GDM1 (cell line): ENCODE measurements at places on chromosomes 6 and 20.
A peak's percentile ranks its signal among the peaks of the same experiment; 100 is the strongest.

DNA sequence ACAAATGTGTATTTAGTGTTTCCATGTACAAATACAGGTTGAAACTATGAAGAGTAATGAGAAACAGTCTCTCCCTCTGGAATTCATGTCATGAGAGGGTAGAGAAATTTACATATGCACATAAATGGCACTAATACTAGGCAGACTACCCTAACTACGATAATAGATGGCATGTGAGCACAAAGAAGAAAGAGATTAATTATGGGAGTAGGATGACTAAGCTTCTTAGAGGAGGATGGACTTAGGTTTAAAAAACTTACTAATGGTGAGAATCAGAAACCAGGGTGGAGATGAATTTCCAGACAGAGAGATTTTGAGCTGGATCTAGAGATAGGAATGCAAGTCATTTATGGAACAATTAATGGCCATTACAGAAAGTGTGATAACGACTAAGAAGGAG is 225.3 kb upstream of the HTR1E start:
- DNase-seq, result no peak

DNA sequence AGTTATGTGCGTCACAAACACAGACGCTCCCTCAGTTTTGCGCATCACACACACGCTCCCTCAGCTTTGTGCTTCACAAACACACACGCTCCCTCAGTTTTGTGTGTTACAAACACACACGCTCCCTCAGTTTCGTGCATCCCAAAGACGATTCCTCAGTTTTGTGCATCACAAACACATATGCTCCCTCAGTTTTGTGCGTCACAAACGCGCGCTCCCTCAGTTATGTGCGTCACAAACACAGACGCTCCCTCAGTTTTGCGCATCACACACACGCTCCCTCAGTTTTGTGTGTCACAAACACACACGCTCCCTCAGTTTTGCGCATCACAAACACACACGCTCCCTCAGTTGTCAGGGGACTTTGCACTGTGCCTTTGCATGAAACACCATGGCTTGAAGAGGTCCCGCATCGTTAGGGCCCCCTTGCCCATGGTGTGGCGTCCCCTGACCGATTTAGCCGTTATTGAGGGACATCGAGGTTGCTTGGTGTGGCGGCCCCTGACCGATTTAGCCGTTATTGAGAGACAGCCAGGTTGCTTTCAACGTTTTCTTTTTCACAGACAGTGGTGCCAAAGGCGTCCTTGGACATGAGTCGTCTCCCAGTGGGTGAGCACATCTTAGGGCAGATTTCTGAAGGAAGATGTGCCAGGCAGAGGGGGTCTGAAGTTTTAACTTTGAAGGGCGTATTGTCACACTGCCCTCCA is 28.1 kb upstream of the MYT1 start:
- DNase-seq, result no peak

- DNase-seq, result no peak
Observed at GRCh38 chr20:63377256-63377941, 16.2 kb upstream of the CHRNA4 start.

DNA sequence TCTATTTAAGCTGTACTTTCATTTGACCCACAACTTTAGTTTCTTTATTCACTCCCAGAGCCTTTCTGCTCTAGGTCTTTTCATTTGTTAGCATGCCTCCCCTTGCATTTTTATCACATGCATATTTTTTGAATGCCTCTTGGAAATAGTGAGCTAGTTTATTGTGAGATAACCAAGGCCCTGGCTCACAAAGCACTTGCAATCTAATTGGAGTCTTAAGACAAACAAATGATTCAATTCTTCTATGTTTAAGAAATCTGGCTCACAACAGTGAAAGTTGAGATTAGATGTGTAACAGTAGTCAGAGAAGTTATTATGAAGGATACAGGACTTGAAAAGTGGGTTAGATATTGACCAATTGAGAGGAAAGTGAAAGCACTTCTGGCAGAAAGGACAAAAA is 173.4 kb downstream of the MOXD1 start:
- no peak for DNase-seq

- DNase-seq, result peak; percentile 31
Observed at GRCh38 chr20:35616465-35617396, 1.1 kb downstream of the SPAG4 start.

GRCh38 chr6:119322715-119323350 is 26.7 kb downstream of the MAN1A1 start:
- no peak for DNase-seq

DNA sequence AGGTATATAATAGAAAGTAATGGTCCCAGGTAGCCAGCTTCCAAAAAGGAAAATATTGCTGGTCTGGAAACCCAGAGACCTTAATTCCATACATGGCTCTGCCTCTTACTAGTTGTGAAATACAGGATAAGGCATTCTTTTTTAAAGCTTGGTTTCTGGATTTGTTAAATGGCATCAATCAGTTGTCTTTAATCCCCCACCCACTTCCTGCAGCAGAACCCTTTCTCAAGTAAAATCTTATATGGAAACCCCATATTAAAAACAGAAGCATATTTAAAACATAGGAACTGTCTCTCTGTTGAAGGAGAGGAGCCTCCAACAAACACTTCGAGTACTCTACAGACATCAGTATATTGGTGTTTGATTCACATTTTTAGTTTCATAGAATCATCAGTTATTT is 6.2 kb upstream of the LCA5 start:
- no peak for DNase-seq

DNA sequence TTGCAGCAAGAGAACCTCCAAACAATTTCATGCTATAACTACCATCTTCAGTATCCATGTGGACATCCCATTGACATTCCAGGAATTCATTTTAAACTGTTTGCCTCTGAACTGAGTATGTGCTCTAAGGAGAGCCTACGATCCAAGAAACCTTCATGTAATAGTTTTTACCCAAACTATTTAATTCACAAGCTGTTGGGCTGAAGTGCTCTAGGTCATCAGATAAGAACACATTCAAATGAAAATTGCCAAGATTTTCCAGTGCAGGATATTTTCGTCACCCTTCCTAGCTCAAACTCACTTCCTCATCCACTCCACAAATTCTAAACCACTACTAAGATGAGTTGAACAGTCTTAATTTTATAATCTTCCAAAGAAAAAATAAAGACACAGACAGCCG is 12.8 kb downstream of the RSPO3 start:
- DNase-seq, result no peak
